ENCODE measurements at places on chromosomes 2 and 18.

- DNase-seq, result no peak
These were observed 25.7 kb downstream of the NPPC start for GRCh38 chr2:231900486-231900942.

DNA sequence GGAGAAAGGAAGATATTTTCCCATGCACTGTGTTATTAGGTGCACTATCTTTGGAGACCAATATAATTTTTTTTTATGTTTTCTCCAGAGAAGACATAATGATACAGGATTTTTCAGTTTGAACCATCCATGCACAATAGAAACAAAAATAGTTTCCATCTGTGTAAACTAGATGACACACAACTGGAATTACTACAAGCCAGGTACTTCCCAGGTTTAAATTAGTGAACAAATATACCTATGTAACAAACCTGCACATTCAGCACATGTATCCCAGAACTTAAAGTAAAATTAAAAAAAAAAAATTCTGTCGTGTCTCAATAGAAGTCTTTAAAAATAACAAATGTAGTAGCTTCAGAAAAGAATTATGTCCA is 1616.8 kb upstream of the ACVR2A start:
- no peak for DNase-seq

- no peak for DNase-seq
These were observed 220.4 kb upstream of the TFPI start for GRCh38 chr2:187774551-187775071.

DNA sequence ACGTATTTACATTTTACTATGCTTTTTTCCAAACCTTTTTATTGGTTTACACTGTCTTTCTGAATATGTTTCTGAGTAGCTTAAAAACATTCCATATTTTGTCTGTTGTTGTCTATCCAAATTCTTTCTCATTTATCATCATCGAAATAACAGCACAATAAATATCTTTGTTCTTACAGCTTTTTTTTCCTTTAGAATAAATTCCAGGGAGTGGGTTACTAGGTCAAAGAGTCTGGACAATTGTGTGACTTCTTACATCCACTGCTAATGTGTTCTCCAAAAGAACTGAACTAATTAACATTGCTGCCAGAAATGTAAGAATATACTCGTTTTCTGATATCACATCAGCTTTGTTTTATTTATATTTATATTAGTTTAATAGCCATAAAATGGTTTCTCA is 59.4 kb downstream of the ANKRD44 start:
- no peak for DNase-seq

DNA sequence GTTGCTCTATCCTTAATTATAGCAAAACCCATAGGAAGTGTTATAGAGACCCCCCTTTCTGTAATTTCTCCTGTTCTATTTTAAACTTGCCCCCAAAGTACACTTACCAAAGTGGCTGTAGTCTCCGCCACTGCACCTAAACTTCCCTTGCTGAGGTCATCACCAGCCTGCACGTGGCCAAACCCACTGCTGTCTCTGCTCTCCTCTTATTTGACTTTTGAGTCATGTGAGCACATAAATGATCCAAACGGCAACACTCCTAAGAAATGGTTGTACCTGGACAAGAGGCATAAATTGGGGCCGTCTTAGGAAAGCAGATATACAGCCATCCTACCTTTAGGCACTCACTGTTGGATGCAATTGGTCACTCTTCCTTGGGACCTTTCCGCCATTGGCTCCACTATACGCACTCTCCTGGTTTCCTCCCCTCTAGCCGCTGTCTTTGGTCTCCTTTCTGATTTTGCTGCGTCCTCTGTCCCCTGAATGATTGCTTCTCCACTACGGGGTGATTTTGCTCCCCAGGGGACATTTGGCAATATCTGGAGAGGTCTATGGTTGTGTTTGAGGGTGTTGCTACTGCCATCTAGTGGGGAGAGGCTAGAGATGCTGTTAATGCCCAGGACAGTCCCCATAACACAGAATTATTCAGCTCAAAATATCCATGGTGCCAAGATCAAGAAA is 19.2 kb upstream of the IL36G start:
- DNase-seq, result peak; percentile 2

- DNase-seq, result no peak
These were observed 32.5 kb upstream of the SGPP2 start for GRCh38 chr2:222391743-222392285.

GRCh38 chr18:54950221-54950620 is 9.0 kb downstream of the CCDC68 start:
- DNase-seq, result peak; percentile 15

- no peak for DNase-seq
These were observed 134.8 kb upstream of the CREB1 start for GRCh38 chr2:207394812-207395534.

DNA sequence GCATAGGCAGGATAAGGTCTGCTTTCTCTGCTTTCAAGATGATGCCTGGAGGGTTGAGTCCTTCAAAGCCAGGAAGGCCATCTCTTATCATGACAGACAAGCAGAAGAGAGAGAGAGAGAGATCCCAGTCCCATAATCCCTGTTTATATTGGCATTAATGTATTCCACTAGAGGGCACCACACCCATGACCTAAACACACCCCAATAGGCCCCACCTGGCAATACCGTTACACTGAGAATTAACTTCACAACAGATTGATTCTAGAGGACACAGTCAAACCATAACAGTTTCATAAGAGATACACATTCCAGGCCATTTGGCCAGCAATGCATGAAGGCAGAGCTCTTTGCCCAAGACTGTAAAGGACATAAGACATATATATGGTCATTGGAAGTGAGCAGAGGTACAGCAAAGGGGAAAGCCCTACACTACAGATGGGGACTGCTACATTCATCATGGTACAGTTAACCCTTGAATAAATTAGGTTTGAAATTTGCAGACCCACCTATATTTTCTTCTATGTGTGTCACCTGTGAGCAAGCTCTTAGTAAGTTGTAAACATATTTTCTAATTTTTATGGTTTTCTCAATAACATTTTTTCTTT is 1516.1 kb downstream of the RPIA start:
- DNase-seq, result no peak

GRCh38 chr2:128314348-128315121 is 4.1 kb downstream of the HS6ST1 start:
- DNase-seq, result no peak

DNA sequence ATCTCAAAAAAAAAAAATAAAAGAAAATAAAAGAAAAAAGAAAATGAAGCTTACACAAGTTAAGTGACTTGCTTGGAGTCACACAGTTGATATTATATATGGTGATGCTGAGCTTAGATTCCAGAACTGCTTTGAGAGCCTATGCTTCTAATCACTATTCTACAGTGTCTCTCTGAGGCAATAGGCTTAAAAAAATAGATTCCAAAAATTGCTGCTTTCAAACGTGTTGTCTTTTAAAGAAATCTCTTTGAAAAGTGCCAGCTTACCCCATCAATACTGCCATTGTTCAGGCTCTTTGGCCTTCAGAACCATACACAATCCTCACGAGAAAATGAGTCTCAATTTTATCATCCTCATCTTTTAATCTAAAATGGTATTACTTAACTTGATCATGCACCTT is 102.6 kb downstream of the CDK15 start:
- DNase-seq, result no peak

- DNase-seq, result no peak
These were observed 71.0 kb downstream of the EVA1A start for GRCh38 chr2:75489721-75490120.

DNA sequence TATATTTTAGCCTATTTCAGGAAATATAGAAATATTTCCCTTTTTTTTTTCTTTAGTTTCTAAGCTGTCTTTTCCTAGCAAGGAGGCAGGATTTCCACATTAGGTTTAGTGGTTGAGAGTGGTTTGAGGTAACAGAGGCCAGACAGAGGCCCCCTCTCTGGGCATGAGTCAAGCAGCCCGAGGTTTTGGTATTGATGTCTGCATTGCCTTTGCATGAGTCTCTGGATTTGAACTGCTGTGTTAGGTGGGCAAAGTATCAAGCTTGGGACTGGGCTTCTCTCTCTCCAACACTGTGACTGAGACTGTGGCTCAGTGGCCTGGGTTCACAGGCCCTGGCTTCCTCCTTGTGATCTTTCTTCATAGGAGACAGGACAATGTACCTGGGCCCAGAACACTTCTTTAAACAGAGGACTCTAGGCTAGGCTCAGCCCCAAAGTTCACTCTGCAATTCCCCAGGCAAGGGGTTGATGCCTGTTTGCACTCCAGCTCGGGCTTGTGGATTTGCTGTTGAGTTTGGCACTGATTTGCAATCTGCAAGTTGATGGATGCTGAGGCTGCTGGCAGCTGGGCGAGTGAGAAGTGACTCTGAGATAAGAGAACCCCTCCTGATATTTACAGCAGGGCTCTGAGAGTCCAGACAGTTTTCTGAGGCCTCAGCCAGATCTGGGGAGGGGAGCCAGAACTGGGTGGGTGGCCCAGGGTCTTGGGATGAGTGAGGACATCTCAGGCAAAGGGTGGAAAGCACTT is 271.2 kb downstream of the EN1 start:
- no peak for DNase-seq

DNA sequence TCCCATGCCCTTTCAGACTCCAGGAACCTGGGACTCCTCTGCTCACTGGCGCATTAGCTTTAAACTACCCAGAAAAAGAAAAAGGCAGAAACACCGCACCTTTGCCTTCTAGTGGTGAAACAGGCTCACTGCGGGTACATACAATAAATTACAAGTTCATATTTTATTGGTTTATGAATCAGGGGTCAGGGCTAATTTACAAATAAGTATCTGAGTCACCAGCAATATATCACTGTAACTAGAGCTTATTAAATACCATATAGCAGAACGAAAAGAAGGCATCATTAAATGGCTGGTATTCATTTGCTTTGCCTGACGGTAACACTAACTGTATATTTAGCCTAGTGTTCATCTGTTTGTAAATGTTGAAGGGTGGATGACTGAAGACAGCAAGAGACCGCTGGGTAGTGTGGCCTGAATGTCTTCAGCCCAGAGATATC is 26.9 kb upstream of the DTNB start:
- DNase-seq, result no peak

DNA sequence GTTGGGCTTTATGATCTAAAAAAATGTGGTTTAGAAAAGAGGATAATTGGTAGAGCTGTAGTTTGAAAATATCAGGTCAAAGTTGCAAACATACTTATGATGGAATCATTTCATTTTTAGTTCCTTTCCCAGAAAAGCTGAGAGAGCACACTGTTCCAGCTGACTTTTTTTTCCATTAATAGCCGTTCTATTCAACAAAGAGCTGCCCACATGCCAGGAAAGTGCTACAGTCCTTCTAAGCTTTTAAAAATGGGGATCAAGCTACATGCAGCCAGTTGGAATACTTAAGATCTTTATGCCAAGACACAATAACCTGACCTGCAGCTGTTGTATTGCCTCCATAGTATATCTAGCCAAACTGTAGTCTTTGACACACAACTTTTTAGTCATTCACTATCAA is 111.5 kb downstream of the GALNT3 start:
- DNase-seq, result no peak

DNA sequence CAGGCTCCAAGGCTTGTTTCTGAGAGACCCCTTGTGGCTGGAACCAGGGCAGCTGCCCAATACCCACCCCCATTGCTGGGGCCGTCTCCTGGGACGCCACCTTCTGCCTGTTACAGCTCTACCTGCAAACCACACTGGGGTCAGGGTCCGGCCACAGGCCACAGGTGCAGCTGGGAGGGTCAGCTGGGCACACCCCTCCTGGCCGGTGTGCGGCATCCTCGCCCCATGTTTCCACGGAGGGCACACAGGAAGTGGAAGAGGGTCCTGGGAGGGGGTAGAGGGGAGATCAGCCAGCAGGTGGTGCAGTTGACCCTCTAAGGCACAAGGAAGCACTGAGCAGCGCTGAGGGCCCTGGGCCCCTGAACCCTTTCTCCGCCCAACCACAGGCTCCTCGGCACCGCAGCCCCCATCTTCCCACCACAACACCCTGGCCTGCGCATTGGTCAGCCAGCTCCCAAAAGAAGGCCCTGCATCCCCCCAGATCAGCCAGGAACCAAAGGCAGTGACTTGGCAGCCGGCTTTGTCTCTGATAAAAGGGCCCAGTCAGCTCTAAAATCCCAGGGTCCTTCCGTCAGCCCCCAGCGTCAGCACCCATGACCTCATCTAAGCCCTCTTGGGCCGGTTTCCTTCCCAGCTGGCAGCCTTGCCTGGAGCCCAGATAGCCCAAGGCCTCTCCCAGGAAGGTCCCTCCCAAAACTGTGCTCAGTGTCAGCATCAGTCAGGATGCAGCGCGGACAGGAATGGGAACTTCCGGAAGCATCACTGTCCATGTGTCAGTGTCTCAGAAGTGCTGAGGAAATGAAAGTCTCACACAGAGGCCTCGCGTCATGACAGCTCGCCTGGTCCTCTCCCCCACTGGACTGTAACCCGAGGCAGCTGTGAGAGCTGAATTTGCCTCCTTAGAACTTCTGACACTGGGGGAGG is 1.7 kb downstream of the ERFE start:
- no peak for DNase-seq

DNA sequence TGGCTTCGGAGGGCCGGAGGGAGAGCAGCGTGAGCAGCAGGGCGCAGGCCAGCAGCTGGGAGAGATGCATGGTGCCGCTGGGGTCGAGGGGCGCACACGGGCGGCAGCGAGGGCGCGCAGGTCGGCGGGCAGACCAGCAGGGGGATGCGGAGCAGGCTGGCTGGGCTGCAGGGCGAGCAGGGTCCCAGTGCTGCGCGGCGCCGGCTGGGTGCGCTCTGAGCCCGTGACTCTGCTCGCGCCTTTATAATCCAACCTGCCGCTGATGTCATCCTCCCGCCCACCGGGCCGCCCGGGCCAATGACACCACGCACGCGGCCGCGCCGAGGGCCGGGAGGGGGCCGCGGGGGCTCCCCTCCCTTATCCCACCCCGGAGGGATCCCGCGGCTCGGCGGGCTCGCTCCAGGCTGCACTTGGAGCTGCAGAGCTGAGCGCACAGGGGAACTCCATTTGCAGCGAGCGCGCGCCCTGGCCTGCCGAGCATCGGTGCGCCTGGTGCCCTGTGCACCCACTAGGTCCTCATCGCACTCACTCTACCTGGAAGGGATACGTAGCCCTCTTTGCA is at the start of gene NPPC:
NPPC (minus strand) TSS at position 217 of the 562 bp plus-strand sequence; CDS start at position 70, 147 bp downstream.
- peak; percentile 79 for DNase-seq

GRCh38 chr2:21787941-21788340 is 664.2 kb downstream of the TDRD15 start:
- DNase-seq, result no peak

GRCh38 chr2:196459539-196459938 is 180.0 kb upstream of the CCDC150 start:
- no peak for DNase-seq

DNA sequence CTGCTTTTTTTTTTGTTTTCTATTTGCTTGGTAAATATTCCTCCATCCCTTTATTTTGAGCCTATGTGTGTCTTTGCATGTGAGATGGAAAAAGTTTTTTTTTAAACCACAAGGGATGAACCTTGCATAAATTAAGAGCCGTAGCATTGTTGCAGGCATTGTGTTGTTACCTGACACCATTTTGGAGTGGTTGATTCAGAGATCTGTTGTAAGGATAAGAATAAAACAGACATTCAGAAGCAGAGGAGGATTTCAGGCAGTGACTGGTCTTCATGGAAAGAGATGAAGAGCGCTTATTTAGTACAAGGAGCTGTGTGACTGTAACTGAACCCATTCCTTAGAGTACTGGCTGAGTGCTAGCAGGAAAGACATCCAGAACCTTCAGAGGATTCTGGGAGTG is 101.2 kb downstream of the LTBP1 start:
- DNase-seq, result no peak

DNA sequence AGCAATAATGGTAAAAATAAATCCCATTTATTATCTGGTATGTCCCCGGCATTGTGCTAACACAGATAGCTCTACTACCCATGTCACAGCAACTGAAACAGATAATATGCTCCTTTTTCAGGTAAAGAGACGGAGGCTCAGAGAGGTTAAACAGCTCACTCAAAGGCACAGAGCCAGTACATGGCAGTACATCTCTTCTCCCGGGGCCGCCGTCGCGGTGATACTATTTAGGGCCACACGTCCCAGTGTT is 693 bp upstream of the PDK1 start:
- no peak for DNase-seq
